ENCODE measurements at places on chromosomes 11 and 22.

DNA sequence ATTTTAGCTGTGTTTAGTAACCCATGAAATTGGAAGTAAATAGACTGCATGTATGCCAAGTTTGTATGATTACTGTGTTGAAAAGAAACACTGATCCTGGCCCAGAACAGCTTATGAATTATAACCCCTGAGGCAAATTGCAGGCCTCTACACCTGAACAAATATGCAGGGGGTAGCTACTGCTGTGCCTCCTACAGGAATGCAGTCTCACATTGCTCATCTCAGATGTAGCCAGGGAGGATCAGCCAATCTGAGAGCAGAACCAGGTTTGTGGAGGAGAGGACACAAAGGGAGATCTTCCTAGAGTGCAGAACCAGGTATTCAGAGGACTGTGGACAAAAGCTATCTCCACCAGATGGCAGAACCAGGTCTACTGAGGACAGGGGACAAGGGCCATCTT lies 442.2 kb upstream of the DDI1 start:
- DNase-seq, result no peak

- DNase-seq, result no peak
Observed at GRCh38 chr11:2975594-2975993, 16.5 kb downstream of the NAP1L4 start.

- no peak for DNase-seq
Observed at GRCh38 chr11:21069909-21070308, 400.5 kb downstream of the NELL1 start.

- no peak for DNase-seq
Observed at GRCh38 chr11:88295028-88295427, 42.5 kb downstream of the CTSC start.

DNA sequence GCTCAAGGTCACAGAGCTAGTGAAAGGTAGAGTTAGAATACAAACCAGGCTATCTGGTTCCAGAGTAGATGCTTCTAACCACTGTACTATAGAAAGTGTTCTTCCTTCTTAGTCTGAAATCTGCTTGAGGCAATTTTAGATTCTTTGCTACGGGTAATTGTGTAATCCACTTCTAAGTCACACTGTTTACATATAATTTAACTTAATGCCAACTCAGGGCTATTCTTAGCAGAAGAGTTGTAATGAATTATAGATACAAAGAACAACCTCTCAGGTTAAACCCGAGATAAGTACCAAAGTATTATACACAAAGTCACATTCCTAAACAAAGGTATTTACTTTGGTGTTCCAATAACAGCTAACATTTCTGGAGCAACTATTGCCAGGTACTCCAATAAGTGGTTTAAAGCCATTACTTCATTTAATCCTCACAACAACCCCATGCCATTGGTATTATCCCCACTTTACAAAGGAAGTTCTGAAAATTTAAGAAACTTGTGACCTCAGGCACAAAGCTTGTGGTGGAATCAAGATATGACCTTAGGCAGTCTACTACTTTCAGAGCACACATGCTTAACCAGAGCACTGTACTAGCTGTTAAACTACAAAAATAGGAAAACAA lies 31.1 kb upstream of the DDI1 start:
- DNase-seq, result no peak

DNA sequence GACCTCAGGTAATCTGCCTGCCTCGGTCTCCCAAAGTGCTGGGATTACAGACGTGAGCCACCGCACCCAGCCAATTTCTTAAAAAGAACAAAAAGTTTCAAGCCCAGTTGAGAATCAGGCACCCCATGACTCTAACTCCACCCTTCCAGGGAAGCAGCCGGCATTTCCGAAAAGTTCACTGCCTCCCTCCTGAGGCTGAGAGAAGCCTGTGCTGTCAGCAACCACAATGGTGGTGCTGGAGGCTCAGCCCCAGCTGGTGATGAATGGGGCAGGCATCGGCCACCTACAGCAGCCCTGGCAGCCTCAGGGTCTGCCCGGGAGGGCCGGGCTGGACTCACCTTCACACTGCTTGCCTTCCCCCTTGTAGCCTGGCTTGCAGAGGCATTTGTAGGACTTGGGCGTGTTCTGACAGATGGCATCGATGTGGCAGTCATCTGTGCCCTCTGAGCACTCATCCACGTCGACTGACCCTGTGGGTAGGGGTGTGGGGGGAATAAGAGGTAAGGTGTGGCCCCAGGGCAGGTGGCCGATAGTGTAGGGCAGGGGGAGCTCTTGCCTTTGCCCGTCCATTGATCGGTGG lies 4.3 kb downstream of the SCUBE1 start:
- no peak for DNase-seq

- DNase-seq, result no peak
Observed at GRCh38 chr11:35387111-35387982, 32.0 kb downstream of the SLC1A2 start.

DNA sequence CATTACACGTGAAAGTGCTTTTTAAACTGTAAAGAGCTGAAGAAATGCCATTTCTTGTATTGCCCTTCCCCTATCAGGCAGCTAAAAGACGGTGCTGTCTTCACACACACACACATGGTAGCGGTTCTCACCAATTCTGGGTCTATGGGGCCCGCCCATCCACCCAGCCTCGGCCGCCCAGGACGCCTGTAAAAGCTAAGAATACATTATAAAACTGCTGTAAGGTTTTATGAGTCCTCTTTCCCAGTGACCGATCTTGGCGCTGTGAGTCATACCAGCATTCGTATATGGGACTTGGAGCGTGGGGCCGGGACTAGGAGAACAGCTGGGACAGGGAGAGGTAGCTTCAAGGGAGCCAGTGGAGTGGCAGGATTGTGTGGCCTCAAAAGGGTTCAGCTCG lies 149.7 kb upstream of the CADM1 start:
- no peak for DNase-seq

DNA sequence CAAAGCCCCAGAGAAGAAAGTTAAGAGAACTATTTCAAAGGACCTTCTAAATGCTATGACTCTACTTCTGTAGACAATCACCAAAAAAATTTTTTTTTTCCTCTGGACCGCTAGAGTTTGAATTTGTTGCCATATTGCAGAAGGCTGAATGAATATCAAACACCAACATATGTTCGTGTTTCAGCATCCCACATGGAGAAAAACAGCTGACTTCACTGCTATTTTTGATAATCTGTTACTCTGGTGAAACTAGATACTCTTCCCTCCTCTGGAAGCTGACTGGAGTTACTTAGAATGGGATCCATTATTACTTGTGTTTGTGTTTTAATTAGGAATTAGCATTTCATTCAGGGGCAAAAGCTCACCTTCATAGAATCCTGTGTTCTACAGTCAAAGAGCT lies 447.0 kb downstream of the AASDHPPT start:
- DNase-seq, result no peak

GRCh38 chr11:79173615-79174014 lies 267.2 kb downstream of the TENM4 start:
- no peak for DNase-seq

GRCh38 chr11:15494740-15495139 lies 380.0 kb downstream of the INSC start:
- DNase-seq, result no peak

DNA sequence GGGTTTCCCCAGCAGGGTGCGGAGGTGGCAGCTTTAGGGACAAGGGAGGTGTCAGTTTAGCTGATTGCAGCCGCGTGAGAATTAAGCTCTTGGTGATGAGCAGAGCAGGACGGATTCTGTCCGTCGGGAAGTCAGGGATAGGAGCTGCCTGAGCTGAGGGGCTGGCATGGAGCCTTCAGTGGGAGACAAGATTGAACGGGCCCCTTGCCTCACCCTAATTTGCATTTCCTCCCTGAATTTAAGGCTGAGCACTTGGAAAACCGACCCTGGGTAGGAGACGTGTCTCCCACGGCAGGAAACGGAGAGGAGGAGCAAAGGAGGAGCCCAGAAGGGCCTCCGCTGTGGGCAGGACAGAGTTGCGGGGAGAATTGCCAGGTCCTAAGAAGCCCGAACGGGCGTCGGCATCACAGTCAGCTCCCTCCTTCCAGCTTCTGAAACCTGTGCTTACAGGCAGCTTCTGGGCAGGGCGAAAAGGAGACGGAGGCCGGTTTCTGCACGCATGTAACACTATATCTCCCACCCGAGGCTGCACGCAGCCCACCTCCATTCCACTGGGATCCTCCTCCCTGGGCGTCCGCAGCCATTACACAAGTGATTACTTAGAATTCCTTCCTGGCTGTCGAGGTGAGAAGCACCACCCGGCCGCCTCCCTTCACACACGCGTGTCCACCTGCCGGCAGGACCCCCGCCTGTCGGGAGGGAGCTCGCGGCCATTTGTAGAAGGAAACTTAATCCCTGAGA lies 345.8 kb downstream of the BRD1 start:
- DNase-seq, result no peak

DNA sequence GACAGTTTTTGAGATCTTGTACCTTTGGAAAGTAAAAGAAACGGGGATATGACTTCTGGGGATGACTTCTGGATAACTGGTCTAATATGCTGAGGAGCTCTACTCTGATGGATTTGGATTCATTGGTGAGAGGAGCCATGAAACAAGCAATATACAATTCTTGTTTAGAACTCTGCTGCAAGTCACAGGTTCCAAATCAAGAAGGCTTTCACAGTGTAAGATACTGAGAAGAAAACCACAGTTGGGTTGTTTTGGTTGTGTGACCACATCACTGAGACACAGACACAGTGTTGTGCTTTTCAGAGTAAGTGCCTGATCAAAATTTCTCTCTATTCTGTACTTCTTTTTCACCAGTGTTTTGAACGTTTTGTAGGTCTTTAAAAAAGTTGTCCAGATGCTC lies 13.1 kb upstream of the UCP2 start:
- DNase-seq, result no peak

Measured in right atrium auricular region (tissue), 2 donors.